ENCODE measurements at places on chromosomes 11 and 22.
A peak's percentile ranks its signal among the peaks of the same experiment; 100 is the strongest.

DNA sequence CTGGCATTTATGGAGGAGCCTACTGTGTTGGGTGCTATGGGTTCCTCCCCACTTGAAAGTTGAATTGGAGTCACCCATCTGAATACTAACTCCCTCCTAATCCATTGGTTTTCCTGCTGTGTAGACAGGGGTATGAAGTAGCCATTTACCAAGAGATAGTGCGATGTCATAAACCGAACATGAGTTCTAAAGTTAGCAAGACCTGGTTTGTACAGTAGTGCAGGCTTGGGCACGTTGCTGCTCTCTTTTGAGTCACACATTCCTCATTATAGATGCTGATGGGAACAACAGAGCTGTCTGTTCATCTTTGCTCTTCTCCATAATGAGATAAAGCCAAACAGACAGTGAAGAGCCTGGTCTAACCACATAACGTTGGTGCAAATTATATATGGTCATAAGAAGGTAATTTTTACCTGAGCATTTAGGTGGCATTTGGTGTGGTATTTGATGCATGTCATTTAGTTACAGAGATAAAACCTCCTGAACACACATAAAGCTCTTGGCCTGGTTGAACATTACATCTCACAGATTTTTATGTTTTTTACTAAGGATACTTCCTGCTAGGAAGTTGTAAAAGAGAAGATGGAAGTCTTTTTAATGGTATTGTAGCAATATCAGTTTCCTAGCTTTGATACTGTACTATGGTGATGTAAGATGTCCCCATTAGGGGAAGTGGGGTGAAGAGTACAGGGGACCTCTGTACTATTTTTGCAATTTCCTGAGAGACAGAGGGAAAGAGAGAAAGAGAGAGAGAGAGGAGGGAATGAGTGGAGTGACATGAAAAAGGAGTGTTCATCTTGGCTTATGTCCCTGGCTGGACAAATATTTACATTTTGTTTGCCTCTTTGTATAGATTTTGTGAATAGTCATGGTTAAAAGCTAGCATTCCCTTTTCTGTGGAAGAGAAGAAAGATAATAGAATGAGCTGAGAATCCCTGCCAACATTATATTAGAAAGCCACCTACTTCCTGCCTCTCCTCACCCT is 27.9 kb downstream of the GRAP2 start:
- DNase-seq = no peak

GRCh38 chr11:114110952-114111947 is 51.7 kb downstream of the ZBTB16 start:
- DNase-seq = no peak

DNA sequence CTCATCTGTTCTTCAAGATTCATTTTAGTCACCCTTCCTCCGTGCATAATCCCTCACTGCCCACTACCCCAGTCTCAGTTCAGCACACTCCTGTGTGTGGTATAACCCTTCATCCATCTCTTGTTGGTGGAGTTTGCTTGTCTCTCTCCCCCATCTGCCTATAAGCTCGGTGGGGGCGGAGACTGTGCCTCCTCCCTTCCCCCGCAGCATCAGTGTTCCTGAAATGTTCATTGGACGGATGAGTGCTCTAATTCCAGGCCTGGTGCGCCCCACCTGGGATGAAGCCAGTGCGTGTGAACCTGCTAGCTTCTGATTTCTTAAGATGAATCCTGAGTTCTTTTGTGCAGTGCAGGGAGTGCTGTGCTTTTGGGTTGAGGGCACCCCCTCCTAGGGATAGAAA is 100.0 kb downstream of the GRIK4 start:
- no peak for DNase-seq

GRCh38 chr11:70315716-70316115 is 45.2 kb downstream of the PPFIA1 start:
- no peak for DNase-seq

GRCh38 chr11:105226766-105227165 is 87.2 kb upstream of the CARD18 start:
- no peak for DNase-seq

DNA sequence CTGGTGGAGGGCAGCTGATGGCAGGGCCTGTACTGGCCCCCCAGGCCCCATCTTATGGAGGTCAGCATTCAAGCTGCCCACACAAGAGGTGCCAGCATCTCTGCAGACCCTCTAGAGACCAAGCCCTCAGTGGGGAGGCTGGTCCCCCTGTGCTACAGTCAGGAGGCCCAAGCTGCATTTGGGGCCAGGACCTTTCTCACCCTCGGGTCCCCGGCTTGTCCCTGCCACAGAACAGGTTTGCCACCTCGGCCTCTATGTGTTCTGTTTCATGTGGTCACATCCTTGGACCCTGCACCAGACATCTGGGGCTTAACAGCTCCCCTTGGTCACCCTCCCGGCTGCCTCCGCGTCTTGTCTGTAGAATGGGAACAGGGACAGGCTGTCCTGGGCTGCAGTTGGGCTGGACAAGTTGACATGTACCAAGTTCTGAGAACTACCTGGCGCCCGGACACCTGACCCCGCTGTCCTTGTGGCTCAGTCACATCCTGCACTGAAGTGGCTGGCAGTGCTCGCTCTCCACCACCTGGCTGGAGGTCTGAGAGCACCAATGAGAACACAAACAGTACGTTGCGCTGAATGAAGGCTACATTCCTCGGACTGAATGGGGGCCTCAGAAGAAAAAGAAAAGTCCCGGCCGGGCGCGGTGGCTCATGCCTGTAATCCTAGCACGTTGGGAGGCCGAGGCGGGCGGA is 2.7 kb upstream of the PLXNB2 start:
- no peak for DNase-seq

GRCh38 chr22:28905256-28905832 is 22.0 kb downstream of the ZNRF3 start:
- DNase-seq = no peak

- no peak for DNase-seq
Measured at GRCh38 chr11:111456859-111457730, 55.1 kb downstream of the BTG4 start.

DNA sequence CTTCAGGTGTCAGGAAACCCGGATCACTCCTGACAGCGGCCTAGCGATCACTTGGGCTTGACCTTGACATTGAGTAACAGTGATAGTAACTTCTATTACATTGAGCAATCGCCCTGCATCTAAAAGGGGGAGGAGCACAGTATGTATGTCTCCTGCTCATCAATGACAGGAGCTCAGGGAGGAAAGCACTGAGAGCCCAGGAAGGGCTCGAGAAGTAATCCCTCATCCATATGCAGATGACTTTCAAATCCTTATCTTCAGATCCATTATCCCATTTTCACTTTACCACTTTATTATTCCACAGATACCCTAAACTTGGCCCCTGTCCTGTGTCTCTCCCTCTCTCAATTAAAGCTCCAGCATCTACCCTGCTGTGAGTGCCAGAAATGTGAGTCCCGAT is 47.8 kb downstream of the ABTB2 start:
- no peak for DNase-seq

DNA sequence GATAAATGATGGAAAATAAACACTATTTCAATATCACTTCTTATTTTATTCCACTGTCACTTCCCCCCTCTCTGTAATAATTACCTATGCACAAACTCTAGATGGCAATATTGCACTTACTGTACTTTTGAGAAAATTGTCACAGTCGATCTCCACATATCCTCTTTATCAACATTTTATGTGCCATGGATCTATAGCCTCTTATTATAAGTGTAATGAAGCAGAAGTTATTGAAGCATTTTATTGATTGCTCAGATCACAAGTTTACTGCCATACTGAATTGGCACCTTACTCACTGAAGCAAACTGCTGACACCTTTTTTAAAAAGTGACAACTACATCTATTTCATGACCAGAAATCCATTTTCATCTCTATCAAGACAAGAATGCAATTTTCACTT is 133.4 kb downstream of the DCDC1 start:
- no peak for DNase-seq

- DNase-seq = no peak
Measured at GRCh38 chr11:14455648-14456430, 43.8 kb downstream of the COPB1 start.

DNA sequence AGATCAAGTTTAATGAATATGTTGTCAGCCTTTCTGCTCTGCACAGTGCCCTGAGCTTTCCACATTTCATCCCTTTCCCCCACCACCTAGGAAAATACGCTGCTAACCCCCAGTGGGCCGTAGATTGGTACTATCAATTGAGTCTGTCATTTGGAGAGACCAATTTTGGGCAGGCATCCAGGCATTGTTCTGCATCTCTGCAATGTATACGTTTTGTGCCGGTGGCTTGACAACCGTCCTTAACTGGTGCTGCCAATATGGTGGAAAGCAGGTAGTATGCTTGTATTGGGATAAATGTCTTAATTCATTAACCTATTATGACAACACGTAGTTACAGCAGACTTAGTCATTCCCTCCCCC is 1.3 kb downstream of the ELMOD1 start:
- no peak for DNase-seq

DNA sequence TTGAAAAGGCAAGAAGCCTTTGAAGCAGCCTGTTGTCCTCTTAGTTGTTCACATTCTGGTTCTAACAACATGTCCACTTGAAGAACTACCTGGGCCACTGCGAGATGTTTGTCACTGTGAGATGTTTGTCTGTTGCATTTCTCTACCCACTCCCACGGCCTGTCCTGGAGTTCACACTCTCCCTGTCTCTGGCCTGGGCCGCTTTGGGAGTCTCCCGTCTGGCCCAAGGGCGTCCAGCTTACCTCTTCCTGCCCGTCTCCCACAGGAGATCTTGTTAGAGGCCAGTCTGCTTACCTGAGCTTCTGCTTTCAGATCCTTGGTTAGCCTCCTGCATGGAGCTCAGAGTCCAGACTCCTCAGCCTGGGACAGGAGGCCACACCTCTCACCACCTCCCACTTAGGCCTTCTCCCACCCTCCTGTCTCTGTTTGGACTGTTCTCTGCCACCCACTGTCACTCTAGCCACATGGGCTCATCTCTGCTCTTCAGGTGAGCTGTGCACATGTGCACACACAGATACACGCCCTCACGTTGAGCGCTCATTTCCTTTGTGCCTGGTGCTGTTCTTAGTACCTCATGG is 66.0 kb downstream of the TBC1D22A start:
- DNase-seq = no peak

- no peak for DNase-seq
Measured at GRCh38 chr11:122264121-122264520, 148.1 kb upstream of the BLID start.

DNA sequence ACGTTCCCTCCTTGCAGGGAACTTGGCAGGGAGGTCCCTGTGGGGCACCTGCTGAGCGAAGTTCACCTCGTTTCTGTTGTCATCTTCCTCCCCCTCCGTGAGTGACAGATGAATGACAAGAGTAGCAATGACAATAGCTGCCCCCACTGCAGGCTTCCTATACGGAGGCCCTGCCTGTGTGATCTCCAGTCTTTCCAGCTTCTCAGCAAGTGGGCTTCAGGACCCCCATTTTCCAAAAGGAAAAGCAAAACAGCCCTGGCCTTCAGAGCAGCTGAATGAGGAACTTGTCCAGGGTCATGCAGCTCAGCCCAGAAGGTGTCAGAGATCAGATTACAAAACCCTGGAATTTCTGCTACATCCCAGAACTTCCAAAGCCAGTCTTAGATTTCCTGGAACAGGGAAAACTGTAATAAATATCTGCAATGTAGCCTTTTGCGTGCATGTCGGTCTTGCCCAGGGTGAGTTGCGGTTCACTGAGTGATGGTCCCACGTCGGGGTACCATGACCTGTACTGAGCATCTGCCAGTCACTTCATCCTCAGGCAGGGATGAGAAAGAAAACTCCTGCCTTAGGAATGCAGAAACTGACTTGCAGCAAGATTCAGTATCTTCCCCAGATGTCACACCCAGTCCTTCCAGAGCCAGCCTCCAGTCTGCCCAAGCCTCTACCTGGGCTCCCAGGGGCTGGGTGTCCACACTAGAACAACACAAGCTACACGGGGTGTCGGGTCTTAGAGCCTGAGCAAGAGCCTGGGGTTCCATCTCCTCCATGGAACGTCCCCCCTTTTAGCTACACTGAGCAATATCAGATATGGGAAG is 1457.0 kb downstream of the BRD1 start:
- DNase-seq = no peak

- no peak for DNase-seq
Measured at GRCh38 chr11:131190446-131190845, 180.0 kb upstream of the NTM start.

DNA sequence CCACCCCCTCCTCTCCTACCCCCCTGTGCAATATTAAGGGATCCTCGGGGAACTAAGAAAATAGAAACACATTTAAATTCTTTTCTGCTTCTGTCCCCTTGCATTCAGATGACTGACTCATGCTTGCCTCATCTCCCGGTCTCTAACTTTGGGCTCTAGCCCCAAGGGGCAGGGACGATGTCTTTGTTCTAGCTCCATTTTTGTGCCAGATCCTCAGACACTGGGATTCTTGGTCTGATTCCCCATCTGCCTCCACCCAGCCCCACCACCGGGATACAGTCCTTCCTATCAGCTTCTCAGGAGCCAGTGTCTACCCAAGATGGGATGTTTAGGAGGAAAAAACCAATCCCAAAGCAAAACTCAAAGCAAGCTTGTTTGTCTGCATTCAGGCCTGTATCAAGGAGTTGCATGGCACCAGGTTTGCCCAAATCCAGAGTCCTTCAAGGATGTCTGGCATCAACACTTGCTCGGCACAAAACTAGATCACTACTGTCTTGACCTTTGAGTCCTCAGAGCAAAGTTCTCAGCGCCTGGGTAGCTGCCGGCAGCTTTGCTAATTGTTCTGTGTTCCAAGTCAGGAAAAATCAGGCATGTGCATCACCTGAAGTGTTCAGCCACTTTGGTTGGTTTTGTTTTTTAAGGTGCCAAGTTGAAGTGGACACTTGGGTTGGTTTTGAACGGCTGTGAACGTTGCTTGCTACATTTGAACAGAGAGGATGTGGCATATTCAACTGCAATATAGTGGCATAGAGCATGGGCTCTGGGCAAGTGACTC is 212.8 kb downstream of the DSCAML1 start:
- DNase-seq = no peak

GRCh38 chr11:3836903-3837302 is 3.9 kb downstream of the RHOG start:
- DNase-seq = peak; percentile 52

- DNase-seq = no peak
Measured at GRCh38 chr11:59247531-59248227, 35.0 kb upstream of the MPEG1 start.

DNA sequence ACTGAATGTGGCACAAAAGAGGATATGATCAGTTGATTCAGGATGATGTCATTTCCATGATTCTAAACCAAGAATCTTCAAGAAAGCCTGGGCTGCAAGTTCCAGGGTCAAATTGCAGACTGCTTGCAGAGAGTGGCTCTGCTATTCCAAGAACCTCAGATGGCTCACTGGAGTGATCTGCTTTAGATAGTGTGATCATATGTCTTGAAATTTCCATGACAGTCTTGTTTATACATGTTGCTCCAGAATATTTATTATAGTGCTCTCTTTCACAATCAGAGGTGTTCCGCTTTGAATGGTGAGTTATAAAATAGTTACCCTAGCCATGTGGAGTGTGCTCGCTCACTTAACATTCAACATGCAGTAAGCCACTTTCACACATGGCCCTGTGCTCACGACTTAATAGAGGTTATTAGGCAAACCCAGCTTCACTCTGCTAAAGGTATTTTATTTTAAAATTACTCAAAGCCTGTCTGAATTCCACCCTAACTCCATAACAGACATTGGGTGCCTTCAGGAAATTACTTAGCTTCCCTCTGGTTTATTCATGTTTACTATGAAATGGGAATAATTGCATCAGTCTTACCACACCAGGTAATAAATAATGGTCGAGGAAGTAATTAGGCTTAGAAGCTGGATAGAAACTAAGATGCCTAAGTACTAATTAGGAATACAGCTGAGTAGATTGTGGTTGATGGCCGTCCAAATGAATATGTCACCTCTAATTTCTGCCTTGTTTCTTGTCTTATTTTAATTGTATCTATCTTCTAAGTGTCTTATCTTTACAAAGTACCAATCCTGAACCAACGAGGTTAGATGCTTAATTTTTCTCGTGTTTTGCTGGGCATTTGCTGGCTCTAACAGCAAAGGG is 187.9 kb downstream of the ETS1 start:
- DNase-seq = no peak
